ENCODE measurements at places on chromosomes 2 and 18. TPM values are rescaled to one million over a fixed set of nuclear protein-coding genes. Genes with fewer than 3 reads are reported as not detected.

GRCh38 chr2:134119117-134119712 is 134.7 kb upstream of the MGAT5 start:
- H3K36me3 ChIP-seq = no peaks in the 10 kb centered on the region
- peak overlapping the region; percentile 65 for H3K4me3 ChIP-seq
- no peak for DNase-seq
- H3K27ac ChIP-seq = no peak overlapping the region
- H3K4me1 ChIP-seq = peaks cover 16% of the 10 kb centered on the region

- peaks cover 5% of the 10 kb centered on the region for H3K4me1 ChIP-seq
- H3K27ac ChIP-seq = no peak overlapping the region
- no peak for DNase-seq
- no peak overlapping the region for H3K4me3 ChIP-seq
- H3K36me3 ChIP-seq = no peaks in the 10 kb centered on the region
Observed at GRCh38 chr18:31097666-31098065, 4.6 kb downstream of the DSC2 start.

GRCh38 chr18:52341103-52341432 is 1.1 kb downstream of the DCC start:
- H3K27ac ChIP-seq = no peak overlapping the region
- no peaks in the 10 kb centered on the region for H3K36me3 ChIP-seq
- no peak overlapping the region for H3K4me3 ChIP-seq
- DNase-seq = peak; percentile 8
- peaks cover 18% of the 10 kb centered on the region for H3K27me3 ChIP-seq
- no peaks in the 10 kb centered on the region for H3K4me1 ChIP-seq

DNA sequence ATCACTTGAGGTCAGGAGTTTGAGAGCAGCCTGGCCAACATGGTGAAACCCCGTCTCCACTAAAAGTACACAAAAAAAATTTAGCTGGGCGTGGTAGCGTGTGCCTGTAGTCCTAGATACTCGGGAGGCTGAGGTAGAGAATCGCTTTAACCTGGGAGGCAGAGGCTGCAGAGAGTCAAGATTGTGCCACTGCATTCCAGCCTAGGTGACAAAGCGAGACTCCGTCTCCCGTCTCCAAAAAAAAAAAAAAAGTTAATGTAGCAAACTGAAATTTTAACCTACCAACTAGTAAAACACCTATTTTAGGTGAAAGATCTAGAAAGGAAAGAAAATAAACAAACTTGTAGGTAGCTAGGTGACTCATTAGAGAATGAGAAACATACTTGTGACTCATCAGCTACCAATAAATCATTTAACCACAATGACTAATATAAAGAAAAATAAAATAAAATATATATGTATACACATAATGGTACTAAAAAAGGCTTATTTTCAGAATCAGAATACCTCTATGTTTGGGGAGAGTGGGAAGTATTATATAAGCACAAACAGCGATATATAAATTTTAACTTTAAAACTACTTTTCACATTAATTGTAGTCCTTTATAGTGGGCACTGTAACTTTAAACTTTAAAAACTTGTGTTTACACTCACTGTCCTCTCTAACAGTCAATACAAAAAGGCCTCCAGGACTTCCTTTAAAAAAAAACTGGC is 36.6 kb downstream of the DARS1 start:
- H3K36me3 ChIP-seq = peaks cover 4% of the 10 kb centered on the region
- no peaks in the 10 kb centered on the region for H3K4me1 ChIP-seq
- no peak overlapping the region for H3K27ac ChIP-seq

DNA sequence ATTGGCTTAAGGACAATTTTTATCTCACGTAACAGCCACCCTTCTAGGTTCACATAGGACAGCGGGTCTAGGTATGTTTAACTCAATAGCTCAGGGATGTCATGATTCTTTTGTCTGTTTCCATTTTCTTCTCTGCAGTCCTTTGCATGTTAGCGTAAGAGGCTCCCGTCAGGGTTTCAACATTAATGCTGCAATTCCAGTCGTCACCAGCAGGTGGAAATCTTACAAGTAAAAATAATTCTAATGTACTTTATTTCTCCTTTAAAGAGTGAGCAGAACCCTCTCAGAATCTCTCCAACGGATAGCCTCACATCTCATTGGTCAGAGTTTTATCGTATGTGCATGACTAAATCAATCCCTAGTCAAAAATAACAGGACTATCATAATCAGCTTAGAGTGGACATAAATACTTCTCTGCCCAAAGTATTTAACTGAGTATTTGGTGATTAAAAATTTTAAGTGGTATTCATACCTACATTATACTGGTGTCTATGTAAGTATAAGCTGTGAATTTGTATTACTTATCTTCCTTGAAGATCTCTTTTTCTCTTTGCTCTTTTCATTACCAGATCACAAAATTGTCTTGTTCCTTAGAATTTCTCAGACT is 487.2 kb upstream of the GCFC2 start:
- no peak overlapping the region for H3K27ac ChIP-seq
- no peaks in the 10 kb centered on the region for H3K27me3 ChIP-seq
- H3K36me3 ChIP-seq = no peaks in the 10 kb centered on the region
- H3K4me3 ChIP-seq = no peak overlapping the region
- H3K4me1 ChIP-seq = no peaks in the 10 kb centered on the region

DNA sequence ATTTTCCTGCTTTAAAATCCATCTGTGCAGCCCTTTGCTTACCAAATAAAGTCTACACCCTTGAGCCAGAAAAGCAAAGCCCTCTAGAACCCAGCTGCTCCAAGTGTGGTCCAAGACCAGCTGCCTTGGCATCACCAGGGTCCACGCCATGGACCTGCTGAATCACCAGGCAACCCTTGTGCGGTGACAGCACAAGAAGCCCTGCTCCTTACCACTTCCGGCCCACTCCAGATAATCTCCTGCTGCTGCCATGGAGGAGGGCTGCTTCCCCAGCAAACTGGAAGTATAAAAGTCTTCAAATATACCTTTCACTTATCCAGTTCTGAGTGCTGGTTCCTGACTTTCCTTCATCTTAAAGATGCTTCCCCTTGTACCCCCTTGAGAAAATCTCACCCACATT is 106.0 kb upstream of the PKDCC start:
- no peaks in the 10 kb centered on the region for H3K36me3 ChIP-seq
- no peak overlapping the region for H3K4me3 ChIP-seq
- no peaks in the 10 kb centered on the region for H3K4me1 ChIP-seq
- no peaks in the 10 kb centered on the region for H3K27me3 ChIP-seq
- no peak overlapping the region for H3K27ac ChIP-seq
- DNase-seq = no peak

DNA sequence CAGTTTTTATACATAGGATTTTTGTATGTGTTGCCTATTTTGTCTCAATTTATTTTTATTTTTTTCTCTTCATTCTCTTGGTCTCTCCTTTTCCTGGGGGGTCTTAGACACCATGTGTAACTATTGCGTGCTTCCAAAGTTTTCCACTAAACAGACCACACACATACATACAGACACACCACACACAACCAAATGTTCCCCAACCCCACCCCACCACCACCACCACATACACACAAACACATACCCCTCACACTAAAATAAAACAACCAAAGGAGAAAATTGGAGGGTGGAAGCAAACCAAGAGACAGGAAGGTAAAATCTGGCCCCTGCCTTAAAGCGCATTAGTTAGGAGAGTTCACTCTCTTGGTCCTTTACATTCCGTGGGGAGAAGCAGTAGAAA is 30.0 kb upstream of the ANXA4 start:
- no peak for DNase-seq
- H3K27ac ChIP-seq = no peak overlapping the region
- no peaks in the 10 kb centered on the region for H3K27me3 ChIP-seq
- H3K4me3 ChIP-seq = no peak overlapping the region

- no peaks in the 10 kb centered on the region for H3K36me3 ChIP-seq
- DNase-seq = no peak
- no peak overlapping the region for H3K27ac ChIP-seq
- no peaks in the 10 kb centered on the region for H3K27me3 ChIP-seq
Observed at GRCh38 chr2:109648041-109648527, 33.9 kb downstream of the SOWAHC start.

DNA sequence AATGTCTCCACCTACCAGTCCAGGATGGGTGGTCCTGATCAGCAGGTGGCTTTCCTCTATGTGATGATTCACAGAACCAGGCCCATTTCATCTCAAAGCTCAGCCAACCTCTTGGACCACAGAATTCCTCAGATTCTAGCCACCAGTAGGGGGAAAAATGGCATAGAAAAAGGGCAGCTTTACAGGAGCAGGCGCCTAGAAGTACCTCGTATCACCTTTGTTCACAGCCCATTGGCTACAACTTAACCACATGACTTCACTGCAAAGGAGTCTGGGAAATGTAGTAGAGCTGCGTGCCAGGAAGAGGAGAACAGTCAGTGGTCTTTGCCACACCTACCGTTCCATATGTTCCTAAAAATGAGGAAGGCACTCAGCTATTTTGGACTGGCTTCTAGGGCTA is 62.8 kb upstream of the DTNA start:
- no peak for DNase-seq
- H3K27ac ChIP-seq = no peak overlapping the region
- no peak overlapping the region for H3K4me3 ChIP-seq

GRCh38 chr2:190481339-190481738 is 53.2 kb downstream of the NEMP2 start:
- DNase-seq = no peak
- no peaks in the 10 kb centered on the region for H3K27me3 ChIP-seq
- no peaks in the 10 kb centered on the region for H3K36me3 ChIP-seq
- H3K27ac ChIP-seq = no peak overlapping the region

DNA sequence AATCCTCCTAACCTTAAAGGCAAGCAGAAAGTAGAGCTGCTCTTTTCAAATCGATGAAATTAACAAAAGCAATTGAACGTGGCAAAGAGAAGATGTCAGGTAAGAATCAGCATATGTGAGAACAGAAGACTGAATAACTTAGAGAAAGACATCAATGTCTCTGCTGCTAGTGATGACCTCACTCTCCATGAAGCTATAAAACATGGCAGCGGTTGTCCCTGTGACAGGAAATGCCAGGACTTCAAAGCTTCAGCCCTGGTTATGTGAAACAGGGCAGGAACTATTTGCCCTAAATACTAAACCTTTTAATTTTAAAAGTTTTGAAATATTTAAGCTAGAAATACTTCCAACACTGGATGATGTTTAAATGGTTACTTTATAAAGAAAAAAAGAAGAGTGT is 383.7 kb downstream of the XIRP2 start:
- no peak overlapping the region for H3K27ac ChIP-seq
- H3K27me3 ChIP-seq = no peaks in the 10 kb centered on the region
- H3K4me3 ChIP-seq = no peak overlapping the region
- H3K36me3 ChIP-seq = no peaks in the 10 kb centered on the region
- no peaks in the 10 kb centered on the region for H3K4me1 ChIP-seq
- no peak for DNase-seq

GRCh38 chr2:222930862-222931261 is 70.0 kb downstream of the ACSL3 start:
- no peaks in the 10 kb centered on the region for H3K27me3 ChIP-seq
- peaks cover 32% of the 10 kb centered on the region for H3K36me3 ChIP-seq
- no peak for DNase-seq
- no peaks in the 10 kb centered on the region for H3K4me1 ChIP-seq

- H3K4me1 ChIP-seq = no peaks in the 10 kb centered on the region
- no peaks in the 10 kb centered on the region for H3K27me3 ChIP-seq
- H3K27ac ChIP-seq = no peak overlapping the region
- peaks cover 57% of the 10 kb centered on the region for H3K36me3 ChIP-seq
Observed at GRCh38 chr18:23540867-23541266, 37.6 kb downstream of the RMC1 start.

DNA sequence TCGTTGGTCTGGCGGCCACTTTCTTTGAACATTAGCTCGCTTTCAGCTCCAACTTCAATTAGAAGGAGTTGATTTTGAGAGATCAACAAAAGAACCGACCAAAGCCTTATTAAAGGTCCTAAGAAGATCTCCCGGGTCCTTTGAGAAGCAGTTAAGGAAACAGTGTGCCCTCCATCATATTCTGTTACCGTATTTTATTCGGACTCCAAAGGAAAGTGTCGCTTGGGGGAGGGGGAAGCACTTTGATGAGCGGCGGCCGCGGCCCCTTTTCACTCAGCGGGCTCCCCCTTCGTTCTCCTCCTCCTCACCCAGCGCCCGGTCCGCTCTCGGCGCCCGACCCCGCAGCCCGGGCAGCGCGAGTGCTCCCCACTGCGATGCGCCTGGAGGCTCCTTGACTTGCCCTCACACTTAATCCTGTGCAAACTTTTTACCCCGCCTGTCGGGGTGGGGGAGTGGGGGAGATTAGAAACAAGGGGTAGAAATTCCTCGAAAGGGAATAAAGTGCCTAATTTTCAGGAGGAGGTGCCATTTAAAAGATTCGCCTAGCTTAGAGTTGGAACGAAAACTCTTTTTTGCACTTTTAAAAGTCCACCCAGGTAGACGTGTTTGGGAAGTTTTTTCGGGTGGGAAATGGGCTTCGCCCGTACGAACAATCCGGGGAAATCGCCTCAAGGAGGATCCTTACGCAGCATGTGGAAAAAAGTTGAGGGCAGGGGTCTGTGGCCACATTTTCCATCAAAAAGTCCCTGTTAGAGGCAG is 1.2 kb upstream of the OTX1 start:
- H3K27ac ChIP-seq = no peak overlapping the region
- peaks cover 70% of the 10 kb centered on the region for H3K27me3 ChIP-seq
- H3K36me3 ChIP-seq = no peaks in the 10 kb centered on the region
- no peak overlapping the region for H3K4me3 ChIP-seq
- H3K4me1 ChIP-seq = no peaks in the 10 kb centered on the region
- peak; percentile 60 for DNase-seq

DNA sequence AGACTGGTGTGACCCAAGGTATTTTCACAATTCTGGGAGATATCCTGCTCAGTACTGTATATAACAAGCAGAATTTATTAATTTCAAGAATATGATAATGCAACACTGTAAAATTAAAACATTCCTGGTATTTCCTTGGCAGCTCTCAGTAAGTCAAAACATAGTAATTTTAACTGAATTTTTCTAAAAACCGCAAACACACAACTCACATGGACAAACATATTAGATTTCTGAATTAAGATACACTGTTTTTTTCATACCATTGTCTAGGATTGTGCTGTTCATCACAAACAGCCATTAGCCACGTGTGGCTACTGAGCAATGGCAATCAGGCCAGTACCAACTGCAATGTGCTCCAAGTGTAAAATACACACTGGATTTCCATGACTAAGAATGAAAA is 29.6 kb downstream of the LPIN2 start:
- no peak overlapping the region for H3K4me3 ChIP-seq
- no peaks in the 10 kb centered on the region for H3K36me3 ChIP-seq
- H3K27me3 ChIP-seq = no peaks in the 10 kb centered on the region
- H3K4me1 ChIP-seq = peaks cover 74% of the 10 kb centered on the region
- peak overlapping the region; percentile 89 for H3K27ac ChIP-seq
- DNase-seq = no peak

GRCh38 chr2:217757108-217757463 is 245.7 kb downstream of the TNS1 start:
- no peaks in the 10 kb centered on the region for H3K36me3 ChIP-seq
- H3K4me3 ChIP-seq = no peak overlapping the region
- no peaks in the 10 kb centered on the region for H3K4me1 ChIP-seq
- DNase-seq = no peak
- H3K27ac ChIP-seq = no peak overlapping the region

The CRYGC gene
- total RNA-seq = not detected

The CENPO gene
- total RNA-seq = 5.7 TPM

The BOK gene
- 28.8 TPM for total RNA-seq

The TEKT4 gene
- 0.16 TPM for total RNA-seq

The LYG2 gene
- total RNA-seq = not detected

The STARD6 gene
- 0.19 TPM for total RNA-seq

The MROH2A gene
- total RNA-seq = not detected

The SERPINB13 gene
- total RNA-seq = not detected

The ATP6V1B1 gene
- total RNA-seq = 37.9 TPM
